ENCODE measurements at places on chromosomes 7 and 10.

- no peak for DNase-seq
Measured at GRCh38 chr10:5466451-5467206, 32.7 kb downstream of the CALML5 start.

DNA sequence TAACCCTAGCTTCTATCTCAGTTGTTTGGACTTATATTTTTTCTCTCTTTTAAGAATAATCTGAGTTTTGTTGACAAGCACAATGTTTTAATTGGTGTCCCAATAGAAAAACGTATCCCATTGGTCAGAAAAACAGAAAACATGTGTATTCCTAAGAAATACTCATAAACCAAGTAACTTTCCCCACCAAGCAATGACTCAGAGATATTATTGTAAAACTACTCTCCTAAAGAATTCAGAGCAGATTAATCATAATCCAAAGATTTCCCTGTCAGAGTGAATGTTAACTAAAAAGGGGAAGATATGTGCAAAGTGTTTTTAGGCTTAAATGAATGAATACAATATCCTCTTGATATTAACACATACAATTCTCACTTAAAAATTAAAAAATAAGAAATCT lies 29.4 kb upstream of the MBL2 start:
- DNase-seq: no peak

DNA sequence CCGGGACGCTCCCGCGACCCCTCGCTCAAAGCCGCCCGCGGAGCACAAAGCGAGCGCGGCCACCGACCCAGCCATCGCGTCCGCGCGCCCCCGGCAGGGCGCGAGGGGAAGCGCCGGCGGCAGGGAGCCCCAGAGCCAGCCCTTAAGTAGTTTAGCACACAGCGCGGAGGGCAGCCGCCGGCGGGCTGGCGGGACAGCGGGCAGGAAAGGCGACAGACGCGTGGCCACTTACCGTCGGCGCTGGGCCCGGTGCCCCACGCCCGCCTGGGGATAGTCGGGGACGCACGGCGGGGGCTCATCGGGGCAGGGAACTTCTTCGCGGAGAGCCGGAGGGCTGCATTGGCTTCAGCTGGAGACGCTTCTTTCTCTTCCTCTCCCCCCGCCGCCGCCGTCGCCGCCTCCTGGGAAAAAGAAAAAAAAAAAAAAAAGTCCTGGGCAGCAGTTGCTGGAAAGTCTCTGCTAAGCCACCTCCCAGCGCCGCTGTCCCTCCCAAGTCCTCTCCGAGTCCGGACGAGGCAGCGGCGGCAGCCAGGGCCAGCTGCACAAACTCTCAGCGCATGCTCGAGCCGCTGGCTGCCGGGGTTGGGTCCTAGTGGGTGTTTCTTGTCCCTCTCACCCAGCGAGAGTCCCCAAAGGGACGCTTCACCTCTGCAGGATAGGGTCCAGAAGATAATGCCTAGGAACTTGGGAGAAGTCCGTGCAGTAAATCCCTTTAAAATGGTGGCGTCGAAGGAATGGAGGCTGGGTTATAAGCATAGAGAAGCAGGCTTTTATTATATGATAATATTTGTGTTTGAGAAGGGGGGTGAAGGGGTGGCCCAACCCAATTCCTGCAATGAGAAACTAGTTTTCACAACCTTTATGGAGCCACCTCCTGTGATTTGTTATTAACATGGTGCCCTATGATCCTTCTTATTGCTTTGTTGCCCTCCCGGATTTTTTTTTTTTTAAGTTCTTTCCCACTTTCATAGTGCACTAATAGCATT lies at the start of gene TSPAN12:
Gene TSPAN12 (minus strand): TSS at position 557 of the 986 bp plus-strand sequence. CDS start 1,381 bp downstream, outside the sequence.
- peak; percentile 26 for DNase-seq

GRCh38 chr10:65952086-65952485 lies 973.8 kb upstream of the LRRTM3 start:
- DNase-seq: no peak

GRCh38 chr7:100215895-100216294 lies 3.9 kb upstream of the PVRIG start:
- no peak for DNase-seq

GRCh38 chr7:98073047-98073446 lies 33.6 kb upstream of the LMTK2 start:
- DNase-seq: no peak

GRCh38 chr10:8417631-8418030 lies 363.1 kb downstream of the GATA3 start:
- no peak for DNase-seq

- DNase-seq: no peak
Measured at GRCh38 chr10:54904833-54905232, 103.8 kb upstream of the PCDH15 start.

DNA sequence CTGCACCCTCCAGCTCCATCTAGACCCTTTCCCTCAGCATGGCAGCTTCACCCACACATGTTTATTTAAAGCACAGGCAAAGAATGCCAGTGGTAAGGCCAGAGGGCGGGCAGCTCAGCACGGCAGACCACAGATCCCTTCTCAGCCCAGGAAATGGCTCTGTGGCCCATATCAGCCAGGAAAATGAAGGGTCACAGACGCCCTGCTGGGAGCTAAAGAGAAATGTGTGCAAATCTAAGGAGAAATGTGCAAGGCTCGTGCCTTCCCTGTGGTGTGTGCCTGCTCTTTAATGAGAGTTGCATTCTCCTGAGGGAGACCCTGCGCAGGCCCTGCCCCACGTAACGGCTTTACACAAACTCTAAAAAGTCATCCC lies 23.0 kb downstream of the PTPRN2 start:
- DNase-seq: no peak

- DNase-seq: peak; percentile 18
Measured at GRCh38 chr7:74544706-74545469, 91.2 kb downstream of the GTF2IRD1 start.

GRCh38 chr10:58189269-58189668 lies 78.4 kb downstream of the IPMK start:
- DNase-seq: no peak

DNA sequence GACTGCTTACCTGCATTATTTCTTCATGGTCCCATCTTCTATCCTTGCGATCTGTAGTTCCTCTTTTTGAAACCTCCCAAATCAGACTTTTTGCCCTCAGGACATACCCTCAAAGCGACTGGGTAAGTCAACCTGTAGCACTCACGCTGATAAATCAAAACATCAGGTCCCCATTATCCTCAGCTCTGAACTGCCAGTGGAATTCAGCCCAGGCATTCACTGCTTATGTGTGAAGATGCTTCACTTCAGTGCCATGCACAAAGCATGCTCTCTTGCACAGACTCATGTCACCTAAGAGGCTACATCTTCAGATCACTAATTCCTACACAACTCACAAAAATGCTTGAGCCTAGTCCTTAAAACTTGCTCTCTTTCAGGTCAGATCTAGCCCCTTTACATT lies 283.6 kb upstream of the KLF6 start:
- no peak for DNase-seq

DNA sequence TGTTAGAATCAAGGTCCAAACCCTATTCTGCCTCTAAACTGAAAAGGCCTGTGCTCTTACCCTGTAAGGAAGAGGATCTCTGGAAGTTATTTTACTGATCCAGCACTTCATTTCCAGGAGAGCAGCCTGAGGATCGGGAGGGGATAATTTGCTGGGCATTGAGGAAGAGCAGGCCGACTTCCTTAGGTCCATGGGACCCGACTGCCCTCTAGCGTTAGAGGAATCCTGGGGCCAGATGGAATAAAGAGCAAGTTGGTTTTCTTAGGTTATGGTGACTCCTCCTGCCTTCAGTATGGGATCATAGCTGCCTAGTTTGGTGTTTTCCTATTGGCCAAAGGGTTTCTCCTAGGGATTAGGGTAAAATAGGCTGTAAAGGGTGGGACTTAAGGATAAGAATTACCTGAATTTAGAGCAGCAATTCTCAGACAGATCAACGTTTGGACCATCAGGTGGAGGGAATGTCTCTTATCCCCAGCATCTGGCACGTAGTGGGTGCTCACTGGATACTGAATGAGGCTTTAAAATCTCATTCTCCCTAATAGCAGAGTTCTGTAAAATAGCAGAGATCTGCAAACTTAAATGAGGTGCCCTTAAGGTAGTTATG lies 40.0 kb upstream of the SORBS1 start:
- no peak for DNase-seq

DNA sequence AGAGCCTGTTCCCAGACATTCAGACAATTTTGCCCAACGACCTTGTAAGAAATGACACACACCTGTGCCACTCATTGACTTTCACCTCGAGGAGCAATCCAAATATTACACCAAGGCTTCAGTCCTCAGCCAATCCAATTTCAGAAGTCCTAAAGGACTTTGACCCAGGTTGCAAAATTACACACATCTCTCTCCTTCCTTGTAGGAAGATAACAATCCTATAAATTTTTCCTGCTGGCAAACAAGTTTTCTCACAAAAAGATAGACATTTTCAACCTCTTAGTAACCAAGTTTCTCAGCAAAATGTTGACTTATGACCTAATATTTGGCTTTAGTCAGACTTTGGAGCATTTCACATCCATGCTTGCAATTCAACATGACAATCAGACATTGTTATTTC lies 745.0 kb downstream of the GRID1 start:
- no peak for DNase-seq

DNA sequence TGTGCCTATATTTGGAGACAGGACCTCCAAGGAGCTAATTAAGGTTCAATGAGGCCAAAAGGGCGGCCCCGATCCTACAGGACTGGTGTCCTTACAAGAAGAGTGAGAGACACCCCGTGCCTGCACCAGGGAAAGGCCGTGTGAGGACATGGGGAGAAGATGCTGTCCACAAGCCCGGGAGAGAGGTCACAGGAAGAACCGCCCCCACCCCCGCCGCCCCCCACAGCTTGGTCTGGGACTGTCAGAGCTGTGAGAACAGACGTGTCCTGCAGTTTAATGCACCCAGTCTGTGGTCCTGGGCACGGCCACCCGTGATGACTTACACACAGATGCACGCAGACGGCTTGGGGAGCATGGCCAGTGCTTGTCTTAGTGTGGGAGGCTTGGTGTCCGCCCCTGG lies 399.5 kb downstream of the DNAJB6 start:
- no peak for DNase-seq

DNA sequence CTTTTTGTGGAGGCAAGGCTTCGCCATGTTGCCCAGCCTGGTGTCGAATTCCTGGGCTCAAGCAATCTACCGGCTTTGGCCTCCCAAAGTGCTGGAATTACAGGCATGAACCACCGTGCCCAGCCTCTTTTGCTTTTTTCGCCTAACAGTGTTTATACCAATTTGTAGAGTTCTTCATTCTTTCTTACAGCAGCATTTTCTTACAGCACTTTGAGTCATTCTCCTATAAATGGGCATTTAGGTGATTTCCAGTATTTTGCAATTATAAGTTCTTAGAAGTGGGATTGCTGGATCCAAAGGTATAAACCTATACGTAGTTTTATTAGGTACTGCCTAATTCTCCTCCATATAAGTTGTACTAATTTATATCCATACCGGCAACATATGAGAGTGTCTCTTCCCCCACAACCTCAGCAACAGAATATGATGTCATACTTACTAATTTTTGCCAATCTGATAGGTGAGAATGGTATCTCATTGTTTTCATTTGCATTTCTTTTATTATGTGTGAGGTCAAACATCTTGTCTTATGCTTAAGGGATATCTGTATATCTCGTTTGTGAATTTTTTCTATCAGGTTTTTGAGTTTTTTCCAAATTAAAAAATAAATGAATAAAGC lies 39.1 kb downstream of the SUFU start:
- DNase-seq: no peak

Data from stimulated activated CD4-positive, alpha-beta T cell treated with anti-CD3 and anti-CD28 coated beads, Interleukin-12 subunit alpha, Interleukin-12 subunit beta, amount 100 ng/mL, for 48 hours (primary cell).